ENCODE measurements at places on chromosomes 5 and 9.

DNA sequence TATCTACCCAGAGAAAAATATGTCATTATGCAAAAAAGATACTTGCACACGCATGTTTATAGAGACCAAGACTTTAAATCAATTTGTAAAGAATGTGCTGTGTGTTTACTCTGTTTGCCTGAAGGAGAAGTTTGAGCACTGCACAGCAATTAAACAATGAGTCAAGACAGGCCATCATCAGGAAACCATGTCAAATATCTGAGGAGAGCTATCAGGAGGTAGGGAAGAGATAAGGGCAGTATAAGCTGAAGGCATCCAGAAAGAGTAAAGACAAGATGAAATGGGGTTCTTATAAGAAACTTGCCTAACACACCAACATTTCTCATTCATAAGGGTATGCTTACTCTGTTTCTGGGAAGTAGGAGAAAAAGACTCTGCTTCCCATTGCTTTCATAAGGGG lies 405.8 kb upstream of the PTGER4 start:
- no peak for DNase-seq

DNA sequence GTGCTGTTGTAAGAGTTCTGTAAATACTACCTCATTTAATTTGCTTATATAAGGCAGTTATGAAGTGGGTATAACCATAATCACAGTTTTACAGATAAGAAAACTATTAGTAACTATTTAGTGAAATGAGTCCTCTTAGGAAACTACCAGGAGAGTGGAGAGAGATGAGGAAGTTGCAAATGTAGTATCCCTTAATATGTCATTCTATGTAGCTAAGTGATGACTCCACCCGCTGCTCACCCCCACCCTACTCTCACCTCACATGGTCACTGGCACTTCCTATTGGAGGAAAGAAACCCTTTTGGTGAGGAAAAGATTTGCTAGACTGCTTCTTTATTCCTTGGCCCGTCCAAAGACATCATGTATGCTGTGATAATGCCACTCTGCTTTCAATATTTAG lies 241.8 kb upstream of the SLC24A2 start:
- DNase-seq: no peak

GRCh38 chr9:124749781-124750180 lies 21.3 kb downstream of the NR6A1 start:
- no peak for DNase-seq

DNA sequence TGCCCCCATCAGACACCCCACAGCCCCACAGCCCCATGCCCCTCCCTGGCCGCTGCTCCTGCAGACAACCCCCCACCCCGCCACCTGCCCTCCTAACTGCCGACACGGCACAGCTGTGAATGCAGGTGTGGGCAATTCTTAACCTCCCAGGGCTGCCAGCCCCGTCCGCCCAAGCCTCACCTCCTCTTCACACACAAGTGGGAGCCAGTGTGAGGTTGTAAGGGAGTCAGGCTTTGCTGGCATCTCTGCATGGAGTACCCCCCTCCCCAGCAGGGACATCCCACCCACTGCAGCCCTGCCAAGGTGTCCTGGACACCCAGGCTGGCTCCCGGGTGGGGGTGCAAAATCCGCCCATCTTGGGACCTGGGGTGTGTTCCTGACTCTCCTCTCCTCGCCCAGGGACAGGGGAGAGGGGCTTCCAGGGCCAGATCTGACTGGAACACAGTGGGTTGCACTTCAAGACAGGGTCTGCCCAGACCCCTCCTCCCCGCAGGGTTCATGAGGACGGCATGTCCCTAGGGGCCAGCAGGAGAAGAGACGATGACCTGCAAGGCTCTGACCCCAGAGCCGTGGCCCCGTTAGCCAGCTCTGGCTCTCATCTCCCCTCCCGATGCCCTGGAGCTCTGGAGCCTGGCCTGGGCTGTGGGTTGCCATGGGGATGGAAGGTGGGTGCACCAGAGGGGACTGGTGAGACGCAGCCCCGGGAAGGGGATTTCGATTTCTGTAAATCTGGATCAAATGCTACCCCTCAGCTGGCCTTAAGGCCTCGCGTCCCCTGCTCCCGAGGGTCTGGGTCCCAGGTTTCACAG lies 34.4 kb downstream of the SARDH start:
- no peak for DNase-seq

DNA sequence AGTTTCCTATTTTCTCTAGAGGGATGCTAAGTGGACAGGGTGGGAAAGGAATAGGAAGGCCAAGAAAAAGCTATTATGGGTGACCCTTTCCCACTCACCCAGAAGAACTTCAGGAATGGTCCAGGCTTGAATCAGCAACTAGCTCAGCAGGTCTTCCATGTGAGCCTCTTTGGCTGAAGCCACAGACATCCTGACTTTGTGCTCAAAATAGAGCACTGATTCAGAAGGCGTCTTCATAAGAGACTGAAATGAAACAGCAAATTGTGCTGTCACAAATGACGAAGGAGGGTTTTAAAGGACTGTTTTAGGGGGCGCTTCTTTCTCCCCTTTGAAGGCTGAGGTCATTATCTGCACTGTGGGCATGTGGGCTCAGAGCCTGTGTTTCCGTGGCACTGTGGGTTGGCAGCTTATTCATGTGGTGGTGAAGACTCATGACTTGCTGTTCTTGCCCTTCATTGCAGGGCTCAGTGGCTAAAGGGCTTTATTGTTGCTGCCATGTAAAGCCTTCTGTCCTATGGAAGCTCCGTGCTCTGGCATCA lies 65.8 kb upstream of the NFIL3 start:
- DNase-seq: no peak

- DNase-seq: no peak
Measured at GRCh38 chr5:5899716-5900115, 477.2 kb downstream of the ICE1 start.

Data from GF-D8 (cell line).